Activated T-helper 17 cell treated with anti-CD3 and anti-CD28 coated beads, Interleukin-2, amount 50 U/mL, for 72 hours (primary cell): ENCODE measurements at places on chromosomes 7 and 10. TPM values are rescaled to one million over a fixed set of nuclear protein-coding genes. Genes with fewer than 3 reads are reported as not detected.

Gene CDHR1
- 0.11 TPM for total RNA-seq

GRCh38 chr7:92797693-92798092 lies 38.7 kb downstream of the CDK6 start:
- peak; percentile 82 for ATAC-seq

DNA sequence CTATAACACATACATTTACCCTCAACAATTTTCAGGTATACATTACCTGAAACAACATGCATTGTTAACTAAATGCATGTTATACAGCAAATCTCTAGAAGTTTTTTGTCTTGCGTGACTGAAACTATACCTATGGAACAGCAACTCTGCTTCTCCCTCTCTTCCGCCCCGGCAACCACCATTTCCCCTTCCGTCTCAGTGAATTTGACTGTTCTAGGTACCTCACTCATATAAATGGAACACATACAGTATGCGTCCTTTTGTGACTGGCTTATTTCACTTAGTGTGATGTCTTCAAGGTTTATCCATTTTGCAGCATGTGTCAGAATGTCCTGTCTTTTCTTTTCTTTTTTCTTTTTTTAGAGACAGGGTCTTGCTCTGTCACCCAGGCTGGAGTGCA lies 22.5 kb downstream of the CALHM2 start:
- ATAC-seq, result peak; percentile 76

- ATAC-seq, result peak; percentile 49
These were observed 228.2 kb downstream of the AHR start for GRCh38 chr7:17526621-17527020.

GRCh38 chr7:26686448-26686981 lies 177.9 kb downstream of the SKAP2 start:
- no peak for ATAC-seq

- ATAC-seq, result no peak
These were observed 147.4 kb downstream of the CXCL12 start for GRCh38 chr10:44237364-44238049.

DNA sequence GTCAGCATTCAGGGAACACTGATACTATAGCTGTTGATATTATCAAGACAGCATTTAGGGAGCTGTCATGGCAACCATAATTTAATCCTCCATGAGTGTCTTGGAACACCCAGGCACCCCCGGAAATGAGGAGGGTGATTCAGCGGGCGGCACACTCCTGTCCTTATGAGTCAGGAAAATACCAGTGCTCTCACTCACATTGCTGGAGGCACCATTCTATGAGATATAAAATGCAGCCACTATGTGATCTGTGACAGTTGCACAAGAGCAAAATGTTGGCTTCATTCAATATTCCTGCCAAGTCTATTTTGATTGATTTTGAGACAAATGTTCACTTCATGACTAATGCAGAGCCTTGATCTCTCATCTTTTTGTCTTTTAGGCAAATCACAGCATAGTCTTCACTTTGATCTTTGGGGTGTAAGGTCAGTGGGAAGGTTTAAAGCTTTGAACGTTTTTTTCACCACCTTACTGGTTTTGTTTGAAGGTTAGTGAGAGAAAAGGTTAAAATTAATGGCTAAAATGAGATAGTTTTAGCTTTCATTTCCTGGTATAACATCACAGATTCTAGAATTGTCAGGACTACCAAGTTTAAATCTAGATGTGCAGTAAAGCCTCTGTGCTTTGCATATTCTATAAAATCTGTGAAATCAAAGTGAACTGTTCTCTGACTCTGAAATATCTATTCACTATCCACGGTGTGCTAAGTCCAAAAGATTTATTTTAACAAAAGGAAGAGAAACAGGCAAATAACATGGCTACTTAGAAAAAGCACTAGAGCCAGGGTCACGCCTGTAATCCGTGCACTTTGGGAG lies 12.4 kb upstream of the ARHGAP12 start:
- ATAC-seq, result peak; percentile 88

- ATAC-seq, result no peak
These were observed 44.8 kb upstream of the LOXL4 start for GRCh38 chr10:98312822-98313221.

Gene ASAH2
- total RNA-seq, result 2.9 TPM

DNA sequence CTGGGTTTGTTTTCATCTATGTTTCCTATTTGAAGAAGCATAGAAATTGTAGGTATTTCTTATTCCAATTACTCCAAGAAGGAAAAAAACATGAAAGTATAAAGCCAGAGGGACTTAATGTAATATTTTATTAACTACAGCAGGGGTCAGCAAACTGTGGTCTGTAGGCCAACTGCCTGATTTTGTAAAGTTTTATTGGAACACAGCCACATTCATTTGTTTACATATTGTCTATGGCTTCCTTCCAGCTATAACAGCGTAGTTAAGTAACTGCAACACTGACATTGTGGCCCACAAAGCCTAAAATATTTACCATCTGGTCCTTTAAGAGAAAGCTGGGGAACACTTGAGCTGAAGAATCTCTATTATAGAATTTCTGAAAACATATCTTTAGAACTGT lies 306.2 kb downstream of the BICC1 start:
- ATAC-seq, result no peak

GRCh38 chr10:124663228-124663627 lies 81.0 kb downstream of the FAM53B start:
- no peak for ATAC-seq

GRCh38 chr10:6917125-6917524 lies 337.0 kb upstream of the PRKCQ start:
- no peak for ATAC-seq

Gene SRI
- 133 TPM for total RNA-seq

GRCh38 chr10:15609246-15609645 lies 110.5 kb downstream of the ITGA8 start:
- no peak for ATAC-seq

Gene ELFN1
- 0.19 TPM for total RNA-seq

DNA sequence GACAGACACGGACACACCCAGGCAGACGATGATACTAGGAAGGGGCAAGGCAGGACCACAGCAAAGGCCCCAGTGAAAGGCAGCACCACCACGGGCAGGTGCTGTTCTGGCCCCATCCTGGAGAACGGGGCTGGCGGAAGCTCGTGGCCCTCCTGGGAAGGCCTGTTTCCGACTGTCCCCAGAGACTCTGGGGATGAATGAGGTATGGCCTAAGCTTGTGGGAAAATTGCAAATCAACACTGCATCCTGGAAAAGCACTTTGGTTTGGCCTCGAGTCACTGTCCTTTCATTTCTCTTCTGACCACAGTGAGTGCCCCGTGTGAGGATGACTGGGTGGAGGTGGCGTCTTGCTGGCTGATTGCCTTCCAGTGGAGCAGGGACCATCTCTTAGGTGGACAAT lies 81.6 kb upstream of the ANLN start:
- ATAC-seq, result no peak

Gene OR13A1
- not detected for total RNA-seq

Gene CFTR
- total RNA-seq, result not detected

GRCh38 chr10:29543715-29544114 lies 91.1 kb downstream of the SVIL start:
- no peak for ATAC-seq

Gene KCTD7
- total RNA-seq, result 14.7 TPM

- ATAC-seq, result no peak
These were observed 61.8 kb upstream of the SLC35B4 start for GRCh38 chr7:134378562-134378961.

DNA sequence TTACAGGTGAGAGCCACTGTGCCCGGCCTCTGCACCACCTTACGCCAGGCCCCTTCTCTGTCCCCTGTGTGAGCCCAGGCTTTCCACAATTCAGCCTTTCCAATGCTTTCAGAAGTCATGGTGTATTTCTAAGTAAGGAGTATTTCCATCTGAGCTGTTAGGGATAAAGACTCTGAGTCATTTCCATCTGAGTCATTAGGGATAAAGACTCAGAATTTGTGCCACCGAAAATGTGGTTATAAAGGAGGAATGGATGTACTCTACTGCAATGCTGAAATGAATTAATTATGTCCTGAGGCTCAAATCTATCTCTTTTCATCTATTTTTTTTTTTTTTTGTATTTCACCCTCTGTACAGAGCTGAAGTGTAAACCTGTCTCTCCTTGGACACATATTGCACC lies 84.0 kb downstream of the GATA3 start:
- ATAC-seq, result peak; percentile 18

GRCh38 chr10:53846809-53847208 lies 954.2 kb downstream of the PCDH15 start:
- no peak for ATAC-seq

Gene LIPN
- total RNA-seq, result not detected

Gene CPA4
- total RNA-seq, result 4.1 TPM

Gene MPLKIP
- total RNA-seq, result 36.5 TPM

- ATAC-seq, result peak; percentile 62
These were observed 63.5 kb downstream of the GRK5 start for GRCh38 chr10:119270762-119271366.

Gene CACNB2
- not detected for total RNA-seq

- ATAC-seq, result no peak
These were observed 17.8 kb upstream of the TBRG4 start for GRCh38 chr7:45129181-45129800.

DNA sequence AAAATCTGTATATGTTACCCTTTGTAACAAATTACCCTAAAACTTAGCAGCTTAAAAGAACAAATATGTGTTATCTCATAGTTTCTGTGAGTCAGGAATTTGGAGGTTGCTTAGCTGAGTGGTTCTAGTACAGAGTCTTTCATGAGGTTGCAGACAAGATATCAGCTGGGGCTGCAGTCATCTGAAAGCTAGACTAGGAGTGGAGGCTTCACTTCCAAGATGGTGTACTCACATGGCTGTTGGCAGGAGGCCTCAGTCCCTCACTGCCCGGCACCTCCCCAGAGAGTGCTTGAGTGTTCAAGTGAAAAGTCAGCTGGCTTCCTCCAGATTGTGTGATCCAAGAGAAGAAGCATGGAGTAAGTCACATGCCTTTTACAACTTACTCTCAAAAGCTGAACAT lies 16.9 kb upstream of the GGCT start:
- ATAC-seq, result peak; percentile 80

Gene CALHM1
- total RNA-seq, result not detected

GRCh38 chr7:99449326-99449725 lies 10.6 kb downstream of the CPSF4 start:
- no peak for ATAC-seq

Gene CASP2
- 119 TPM for total RNA-seq

DNA sequence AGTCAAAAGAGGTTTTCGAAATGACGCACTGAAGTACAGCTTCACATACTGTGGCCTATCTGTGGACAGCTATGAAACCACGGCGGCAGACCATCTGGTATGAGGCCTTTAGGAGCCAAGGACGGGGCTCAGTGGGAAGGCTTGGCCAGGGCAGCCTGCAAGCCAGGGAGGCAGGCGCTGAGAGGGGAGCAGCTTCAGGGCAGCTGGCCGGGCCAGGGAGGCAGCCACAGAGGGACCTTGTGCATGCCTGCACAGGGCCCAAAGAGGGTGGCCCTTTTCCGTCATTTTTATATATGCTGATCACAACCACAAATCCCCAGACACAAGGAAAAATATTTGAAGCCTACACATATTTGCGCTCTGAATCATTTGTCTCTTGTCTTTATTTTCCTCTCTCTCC lies 13.5 kb downstream of the CALD1 start:
- ATAC-seq, result no peak

GRCh38 chr10:99656199-99657064 lies 2.9 kb upstream of the ENTPD7 start:
- ATAC-seq, result no peak

GRCh38 chr10:27626890-27627289 lies 118.7 kb downstream of the MKX start:
- ATAC-seq, result no peak

GRCh38 chr7:101818287-101819071 lies 1.1 kb downstream of the CUX1 start:
- ATAC-seq, result no peak

DNA sequence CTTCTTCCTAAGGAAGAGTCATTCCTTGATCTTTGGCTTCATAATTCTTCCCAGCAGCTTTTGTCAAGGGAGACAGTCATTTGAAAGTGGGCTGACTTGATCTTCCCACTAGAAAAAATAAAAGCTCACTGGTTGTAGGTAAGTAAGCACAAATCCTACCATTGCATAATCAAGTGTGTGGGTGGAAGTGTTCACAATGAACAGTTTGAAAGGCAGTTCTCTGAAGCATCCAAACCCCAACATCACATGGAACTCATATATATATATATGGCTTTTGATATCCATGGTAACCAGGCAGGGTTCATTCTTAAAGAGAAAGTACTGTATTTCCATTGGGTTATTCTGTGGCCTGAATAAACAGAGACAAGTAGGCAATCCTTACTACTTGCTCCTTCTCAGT lies 51.6 kb downstream of the ARMH3 start:
- no peak for ATAC-seq

Gene XRCC2
- 15.7 TPM for total RNA-seq

Gene IFT22
- total RNA-seq, result 8.2 TPM

DNA sequence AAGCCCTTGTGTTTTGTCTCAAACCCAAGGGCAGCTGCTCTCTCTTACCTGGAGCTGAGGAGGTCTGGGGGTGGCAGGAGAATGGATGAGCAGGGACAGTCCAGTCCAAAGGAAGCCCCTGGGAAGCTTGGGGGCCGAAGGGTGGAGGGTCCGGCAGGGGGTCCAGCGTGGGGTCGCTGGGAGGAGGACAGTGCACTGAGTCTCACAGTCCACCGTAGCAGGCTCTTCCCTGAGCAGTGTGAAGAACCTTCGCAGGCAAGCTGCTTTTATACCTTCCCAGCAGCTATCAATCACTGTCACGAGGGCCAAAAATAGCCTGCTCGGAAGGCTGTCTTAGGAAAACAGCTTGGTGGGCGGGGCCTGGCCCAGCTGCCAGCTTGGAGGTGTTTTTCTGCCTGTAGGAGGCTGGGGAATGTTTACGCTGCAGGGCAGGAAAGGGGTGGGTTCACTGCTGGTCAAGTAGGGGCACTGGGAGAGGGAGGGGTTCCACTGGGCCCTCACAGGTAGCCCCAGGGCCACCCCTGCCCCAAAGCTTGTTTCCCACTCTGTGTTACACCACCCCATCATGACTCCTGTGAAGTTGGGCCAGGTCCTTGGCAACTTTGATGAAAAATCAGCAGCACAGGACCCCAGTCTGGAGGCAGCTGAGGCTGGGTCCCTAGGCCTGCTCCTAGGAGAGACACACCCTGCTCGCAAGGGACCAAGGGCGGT lies at the start of gene DEPP1:
Gene DEPP1, minus strand, starts transcription at position 240 of the 711 bp plus-strand sequence. CDS start 779 bp downstream, outside the sequence.
- ATAC-seq, result no peak

Gene ADIRF
- not detected for total RNA-seq

- ATAC-seq, result no peak
These were observed 414.2 kb upstream of the PODXL start for GRCh38 chr7:131970602-131971001.

GRCh38 chr10:11162828-11163599 lies 145.3 kb downstream of the CELF2 start:
- ATAC-seq, result peak; percentile 57

Gene CCSER2
- 107 TPM for total RNA-seq

DNA sequence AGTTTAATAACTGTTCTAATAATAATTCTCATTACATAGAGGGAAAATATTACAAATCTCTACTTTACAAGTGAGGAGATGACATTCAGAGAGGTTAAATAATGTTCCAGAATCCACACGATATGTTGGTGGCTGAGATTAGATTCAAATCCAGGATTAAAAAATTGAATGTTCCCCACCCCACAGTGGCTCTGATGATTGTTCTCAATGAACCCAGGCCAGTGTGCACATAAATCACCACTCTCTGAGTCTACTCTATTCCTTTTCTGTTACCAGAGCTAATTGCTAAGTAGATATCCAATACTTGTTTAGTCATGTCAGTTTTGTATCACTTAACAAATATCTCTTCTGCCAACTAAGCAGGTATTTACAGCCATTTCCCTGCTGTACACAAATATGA lies 281.0 kb downstream of the ABCA13 start:
- no peak for ATAC-seq
